ENCODE measurements at places on chromosomes 13 and 19. TPM values are rescaled to one million over a fixed set of nuclear protein-coding genes. Genes with fewer than 3 reads are reported as not detected.

NCR1 gene
- 1.9 TPM for total RNA-seq

SLC15A1 gene
- total RNA-seq = 16.1 TPM

KLK11 gene
- total RNA-seq = 0.55 TPM

DNA sequence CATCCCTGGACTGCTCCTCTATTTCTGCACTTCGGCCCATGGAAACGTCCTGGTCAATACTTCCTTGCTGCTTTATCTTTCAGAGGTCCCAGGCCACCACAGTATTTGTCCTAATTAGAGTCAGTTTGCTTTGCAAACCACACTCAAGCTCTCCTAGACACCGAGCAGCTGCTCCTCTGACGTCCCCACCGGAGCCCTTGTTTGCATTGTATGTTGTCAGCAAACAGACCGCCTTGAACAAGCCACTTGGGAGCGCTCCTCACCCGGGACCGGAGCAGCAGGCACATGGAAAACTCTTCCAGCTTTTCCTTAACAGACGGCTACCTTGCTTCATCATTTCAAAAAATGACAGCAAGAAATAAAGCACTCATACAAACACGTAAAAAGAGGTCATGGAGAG lies 51.5 kb upstream of the GTF3A start:
- H3K27me3 ChIP-seq = no peaks in the 10 kb centered on the region
- peak; percentile 63 for DNase-seq
- peak overlapping the region; percentile 56 for H3K27ac ChIP-seq
- H3K4me1 ChIP-seq = no peaks in the 10 kb centered on the region

DNA sequence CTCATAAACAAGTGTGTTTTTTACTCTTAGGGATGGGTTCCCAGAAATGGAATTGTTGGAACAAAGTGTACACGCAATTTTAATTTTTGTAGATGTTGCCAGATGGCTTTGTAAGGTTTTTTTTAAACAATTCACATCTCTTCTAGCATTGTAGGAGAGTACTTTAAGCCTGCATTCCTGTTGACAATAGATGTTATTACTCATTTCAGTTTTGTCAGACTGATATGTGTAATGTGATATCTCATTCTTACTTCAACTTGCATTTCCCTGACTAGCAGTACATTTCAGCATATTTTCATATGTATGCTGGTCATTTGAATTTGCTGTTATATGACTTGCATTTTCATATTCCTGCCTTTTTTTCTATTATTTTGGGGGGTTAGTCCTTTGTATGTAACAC lies 186.6 kb upstream of the SLITRK6 start:
- H3K4me1 ChIP-seq = no peaks in the 10 kb centered on the region
- H3K27me3 ChIP-seq = no peaks in the 10 kb centered on the region
- no peaks in the 10 kb centered on the region for H3K36me3 ChIP-seq
- H3K27ac ChIP-seq = no peak overlapping the region

DNA sequence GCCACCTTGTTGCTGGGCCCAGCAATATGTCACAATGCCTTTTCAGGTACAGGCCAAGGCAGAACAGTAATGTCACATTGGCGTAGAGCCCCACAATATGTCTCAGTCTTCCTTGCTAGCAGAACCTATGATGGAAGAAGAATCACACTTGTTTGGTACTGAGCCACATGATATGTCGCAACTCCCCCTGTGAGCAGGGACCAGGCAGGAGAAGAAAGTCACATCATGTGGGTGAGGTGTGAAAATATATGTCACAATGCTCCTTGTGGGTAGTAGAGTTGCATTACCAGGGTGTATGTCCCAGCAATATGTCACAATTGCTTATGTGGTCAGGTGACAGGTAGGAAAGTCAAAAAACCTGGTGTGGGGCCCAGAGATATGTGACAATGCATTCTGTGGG lies 7.1 kb upstream of the ZNF91 start:
- H3K36me3 ChIP-seq = no peaks in the 10 kb centered on the region
- no peaks in the 10 kb centered on the region for H3K27me3 ChIP-seq
- H3K27ac ChIP-seq = peak overlapping the region; percentile 74
- no peak overlapping the region for H3K4me3 ChIP-seq
- DNase-seq = no peak

- H3K4me1 ChIP-seq = no peaks in the 10 kb centered on the region
- no peak overlapping the region for H3K4me3 ChIP-seq
- no peak overlapping the region for H3K27ac ChIP-seq
- DNase-seq = no peak
- H3K36me3 ChIP-seq = no peaks in the 10 kb centered on the region
- H3K27me3 ChIP-seq = no peaks in the 10 kb centered on the region
Measured at GRCh38 chr13:52892925-52893324, 44.5 kb upstream of the PCDH8 start.

- no peaks in the 10 kb centered on the region for H3K27me3 ChIP-seq
- peak overlapping the region; percentile 51 for H3K27ac ChIP-seq
- no peak for DNase-seq
- no peak overlapping the region for H3K4me3 ChIP-seq
- H3K36me3 ChIP-seq = no peaks in the 10 kb centered on the region
- peaks cover 6% of the 10 kb centered on the region for H3K4me1 ChIP-seq
Measured at GRCh38 chr13:41492432-41493260, 35.3 kb downstream of the RGCC start.

Measured in transverse colon (tissue), 4 donors.